GM19239 (cell line): ENCODE measurements at places on chromosomes 16 and 17.

DNA sequence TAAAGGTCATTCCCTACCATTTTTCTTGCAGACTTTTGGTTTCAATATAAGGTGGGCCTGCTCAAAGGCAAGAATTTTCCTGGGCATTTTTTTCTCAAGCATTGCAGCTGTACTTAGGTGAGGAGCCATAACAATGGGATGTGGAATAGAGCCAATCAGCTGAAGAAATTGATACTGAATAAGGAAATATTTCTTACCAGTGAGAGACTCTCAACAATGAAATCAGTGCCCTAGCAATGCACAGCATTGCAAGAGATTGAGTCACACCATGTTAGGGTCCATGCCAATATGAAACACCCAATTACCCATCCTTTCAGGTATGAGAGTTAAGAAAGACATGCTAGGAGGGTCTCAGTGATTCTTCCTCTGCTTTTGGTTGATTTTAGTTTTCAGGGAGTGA lies 237.6 kb downstream of the SOX9 start:
- DNase-seq, result no peak

DNA sequence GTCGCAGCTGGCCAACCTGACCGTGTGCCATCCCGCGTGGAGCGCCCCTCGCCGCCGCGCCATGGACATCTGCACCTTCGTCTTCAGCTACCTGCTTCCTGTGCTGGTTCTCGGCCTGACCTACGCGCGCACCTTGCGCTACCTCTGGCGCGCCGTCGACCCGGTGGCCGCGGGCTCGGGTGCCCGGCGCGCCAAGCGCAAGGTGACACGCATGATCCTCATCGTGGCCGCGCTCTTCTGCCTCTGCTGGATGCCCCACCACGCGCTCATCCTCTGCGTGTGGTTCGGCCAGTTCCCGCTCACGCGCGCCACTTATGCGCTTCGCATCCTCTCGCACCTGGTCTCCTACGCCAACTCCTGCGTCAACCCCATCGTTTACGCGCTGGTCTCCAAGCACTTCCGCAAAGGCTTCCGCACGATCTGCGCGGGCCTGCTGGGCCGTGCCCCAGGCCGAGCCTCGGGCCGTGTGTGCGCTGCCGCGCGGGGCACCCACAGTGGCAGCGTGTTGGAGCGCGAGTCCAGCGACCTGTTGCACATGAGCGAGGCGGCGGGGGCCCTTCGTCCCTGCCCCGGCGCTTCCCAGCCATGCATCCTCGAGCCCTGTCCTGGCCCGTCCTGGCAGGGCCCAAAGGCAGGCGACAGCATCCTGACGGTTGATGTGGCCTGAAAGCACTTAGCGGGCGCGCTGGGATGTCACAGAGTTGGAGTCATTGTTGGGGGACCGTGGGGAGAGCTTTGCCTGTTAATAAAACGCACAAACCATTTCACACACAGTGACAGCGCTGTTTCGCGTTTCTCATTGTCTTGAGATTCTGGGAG lies 2.0 kb upstream of the ZACN start:
- DNase-seq, result no peak

GRCh38 chr17:43399839-43400328 lies 1.1 kb downstream of the ARL4D start:
- DNase-seq, result no peak

DNA sequence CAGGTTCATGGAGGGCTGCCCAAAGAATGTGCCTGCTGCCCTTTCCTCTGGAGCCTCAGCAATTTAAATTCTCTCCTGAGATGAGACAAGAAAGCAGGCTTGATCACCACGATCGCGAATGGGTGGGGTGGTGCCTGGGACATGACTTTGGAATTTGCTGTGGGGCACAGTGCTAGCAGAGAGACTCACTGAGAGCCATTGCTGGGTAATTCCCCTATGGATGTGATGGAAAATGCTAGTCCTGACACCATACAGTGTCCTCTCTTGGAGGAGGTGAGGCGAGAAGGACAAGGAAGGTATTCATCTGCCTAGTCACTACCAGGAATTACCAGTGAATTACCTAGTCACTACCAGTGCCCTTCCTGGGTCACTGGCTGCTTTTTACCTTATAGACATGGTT lies 15.5 kb downstream of the FAM20A start:
- DNase-seq, result no peak

- no peak for DNase-seq
These were observed 15.0 kb downstream of the SLC7A5 start for GRCh38 chr16:87854053-87854906.
